ENCODE measurements at places on chromosomes 2 and 18. TPM values are rescaled to one million over a fixed set of nuclear protein-coding genes. Genes with fewer than 3 reads are reported as not detected.

GRCh38 chr18:41145516-41145915 is 809.5 kb upstream of the PIK3C3 start:
- no peak for DNase-seq

The NETO1 gene
- polyA plus RNA-seq: 0.83 TPM

GRCh38 chr2:172489681-172490080 is 62.3 kb downstream of the ITGA6 start:
- DNase-seq: no peak

The RPRM gene
- 4.8 TPM for polyA plus RNA-seq

The ANKRD29 gene
- polyA plus RNA-seq: 0.55 TPM

The KIAA2012 gene
- polyA plus RNA-seq: 0.10 TPM

DNA sequence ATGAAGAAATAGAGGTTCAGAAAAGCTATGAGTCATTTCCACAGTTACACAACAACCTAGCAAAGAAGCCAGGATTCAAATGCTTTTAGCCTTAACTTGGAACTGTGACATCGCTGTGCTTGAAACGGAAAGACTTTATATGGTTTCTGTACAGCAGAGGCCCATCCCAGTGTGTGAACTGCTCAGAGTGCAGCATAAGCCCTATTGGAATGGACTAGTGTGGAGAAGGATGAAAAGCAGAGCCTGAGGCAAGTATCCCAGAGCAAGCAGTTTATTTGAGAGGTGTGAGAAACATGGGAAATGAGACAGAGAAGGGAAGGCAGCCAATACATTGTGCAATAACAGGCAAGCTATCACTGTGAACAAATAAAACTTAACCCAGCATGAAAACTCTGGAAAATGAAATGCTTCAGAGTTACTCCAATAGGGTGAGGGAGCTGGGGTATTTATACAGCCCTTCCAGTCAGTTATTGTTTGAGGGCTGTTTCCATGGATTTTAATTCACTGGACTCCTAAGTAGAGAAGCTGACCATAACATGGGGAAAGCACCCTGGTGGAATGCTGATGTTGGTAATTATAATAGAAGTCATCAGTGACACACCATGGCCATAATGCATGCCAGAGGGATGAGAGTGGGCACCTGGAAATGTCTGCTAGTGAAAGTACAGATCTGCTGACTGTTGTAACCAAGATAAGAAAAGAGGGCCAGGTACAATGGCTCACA is 254.0 kb upstream of the POU3F3 start:
- DNase-seq: no peak

The TNP1 gene
- polyA plus RNA-seq: not detected

DNA sequence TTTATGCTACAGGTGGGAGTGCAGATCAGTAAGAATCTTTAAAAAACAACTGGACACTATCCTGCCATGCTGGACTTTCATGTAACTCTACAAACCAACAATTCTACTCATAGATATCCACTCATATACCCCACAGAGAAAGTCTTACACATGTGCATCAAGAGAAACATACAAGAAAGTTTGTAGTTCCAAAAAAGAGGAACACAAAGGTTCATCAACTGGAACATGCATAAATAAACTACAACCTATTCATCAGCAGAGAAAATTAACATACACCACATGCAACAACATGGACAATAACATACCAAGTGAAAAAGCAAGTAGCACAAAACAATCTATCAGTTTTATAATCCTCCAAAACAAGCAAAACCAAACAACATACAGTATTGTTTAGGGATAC is 17.0 kb downstream of the TCF4 start:
- no peak for DNase-seq

DNA sequence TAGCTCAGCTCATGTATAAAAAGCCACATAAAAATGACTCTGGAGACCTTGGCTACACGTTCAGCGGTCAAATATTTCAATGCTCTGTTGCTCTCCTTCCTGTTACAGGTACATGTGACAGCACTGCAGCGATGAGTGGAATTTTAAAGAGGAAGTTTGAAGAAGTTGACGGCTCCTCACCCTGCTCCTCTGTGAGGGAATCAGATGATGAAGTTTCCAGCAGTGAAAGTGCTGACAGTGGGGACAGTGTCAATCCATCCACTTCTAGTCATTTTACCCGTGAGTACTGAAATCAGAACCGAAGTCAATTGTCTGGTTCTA is 125.4 kb downstream of the CSRNP3 start:
- DNase-seq: no peak

The GALNT14 gene
- 48.7 TPM for polyA plus RNA-seq

The LGALSL gene
- polyA plus RNA-seq: 38.6 TPM

GRCh38 chr2:237861875-237862527 is 2.6 kb downstream of the RAMP1 start:
- DNase-seq: no peak

The CABLES1 gene
- 25.8 TPM for polyA plus RNA-seq

The PDCD1 gene
- polyA plus RNA-seq: 0.15 TPM

DNA sequence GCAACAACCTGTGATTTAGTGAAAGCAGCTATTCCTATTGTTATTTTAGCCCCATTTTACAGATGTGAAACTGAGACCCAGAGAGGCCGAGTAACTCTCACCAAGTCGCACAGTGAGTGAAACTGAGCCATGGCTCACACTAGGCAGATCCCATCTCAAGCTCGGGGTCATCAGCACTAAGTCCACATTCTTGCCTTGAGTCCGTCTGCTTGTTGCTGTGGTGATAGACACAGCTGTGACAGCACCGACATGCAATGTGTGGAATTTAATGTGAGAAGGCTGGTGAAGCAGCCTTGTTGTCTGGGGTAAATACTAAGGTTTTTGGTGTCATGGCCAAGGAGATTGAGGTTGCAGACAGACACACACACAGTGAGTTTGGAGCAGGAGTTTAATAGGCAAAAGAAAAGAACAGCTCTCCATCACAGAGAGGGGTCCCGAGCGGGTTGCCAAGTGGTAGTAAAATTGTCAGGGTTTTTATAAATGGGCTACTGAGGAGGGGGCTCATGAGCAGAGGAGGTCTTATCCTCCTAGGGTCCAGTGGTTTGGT is 40.2 kb upstream of the GMCL1 start:
- DNase-seq: peak; percentile 62

The REG3G gene
- polyA plus RNA-seq: not detected

- no peak for DNase-seq
Observed at GRCh38 chr2:1754046-1754445, 9.7 kb upstream of the PXDN start.

GRCh38 chr2:79935771-79936657 is 368.5 kb downstream of the LRRTM1 start:
- DNase-seq: peak; percentile 43

DNA sequence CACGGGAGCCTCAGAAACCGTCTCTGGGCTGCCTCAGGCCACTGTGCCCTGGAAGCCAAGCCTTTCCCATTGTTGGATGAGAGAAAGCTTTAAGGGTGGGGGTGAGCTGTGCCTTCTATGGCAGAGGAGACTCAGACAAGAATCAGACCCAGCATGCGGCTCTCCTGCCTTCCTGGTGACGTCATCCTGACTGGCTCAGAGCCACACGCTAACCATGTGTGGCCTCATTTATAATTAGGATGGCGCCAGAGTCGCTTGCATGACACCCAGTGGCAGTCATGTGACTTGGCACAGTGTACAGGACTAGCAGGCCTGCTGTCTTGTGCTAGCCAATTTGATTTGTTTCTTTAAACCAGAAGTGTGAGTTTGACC is 99.1 kb downstream of the SH3BP4 start:
- DNase-seq: peak; percentile 82

DNA sequence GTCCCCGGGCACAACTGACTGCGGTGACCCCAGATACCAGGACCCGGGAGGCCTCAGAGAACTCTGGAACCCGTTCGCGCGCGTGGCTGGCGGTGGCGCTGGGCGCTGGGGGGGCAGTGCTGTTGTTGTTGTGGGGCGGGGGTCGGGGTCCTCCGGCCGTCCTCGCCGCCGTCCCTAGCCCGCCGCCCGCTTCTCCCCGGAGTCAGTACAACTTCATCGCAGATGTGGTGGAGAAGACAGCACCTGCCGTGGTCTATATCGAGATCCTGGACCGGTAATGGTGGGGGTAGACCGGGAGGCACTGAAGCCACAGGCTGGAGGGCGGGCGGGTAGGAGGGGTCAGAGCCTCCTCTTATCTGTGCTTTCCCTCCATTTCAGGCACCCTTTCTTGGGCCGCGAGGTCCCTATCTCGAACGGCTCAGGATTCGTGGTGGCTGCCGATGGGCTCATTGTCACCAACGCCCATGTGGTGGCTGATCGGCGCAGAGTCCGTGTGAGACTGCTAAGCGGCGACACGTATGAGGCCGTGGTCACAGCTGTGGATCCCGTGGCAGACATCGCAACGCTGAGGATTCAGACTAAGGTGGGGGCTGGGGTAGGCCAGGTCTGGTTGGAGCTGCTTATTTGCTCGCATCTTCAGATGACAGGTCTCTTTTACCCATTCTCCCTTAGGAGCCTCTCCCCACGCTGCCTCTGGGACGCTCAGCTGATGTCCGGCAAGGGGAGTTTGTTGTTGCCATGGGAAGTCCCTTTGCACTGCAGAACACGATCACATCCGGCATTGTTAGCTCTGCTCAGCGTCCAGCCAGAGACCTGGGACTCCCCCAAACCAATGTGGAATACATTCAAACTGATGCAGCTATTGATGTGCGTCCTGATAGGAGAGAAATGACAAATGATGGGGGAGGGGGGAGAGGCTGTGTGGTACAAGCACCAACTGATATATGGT is 780 bp downstream of the HTRA2 start:
- DNase-seq: no peak

- no peak for DNase-seq
Observed at GRCh38 chr2:181805228-181806038, 86.1 kb upstream of the ITPRID2 start.

The IL1A gene
- not detected for polyA plus RNA-seq

The SNED1 gene
- 6.2 TPM for polyA plus RNA-seq

DNA sequence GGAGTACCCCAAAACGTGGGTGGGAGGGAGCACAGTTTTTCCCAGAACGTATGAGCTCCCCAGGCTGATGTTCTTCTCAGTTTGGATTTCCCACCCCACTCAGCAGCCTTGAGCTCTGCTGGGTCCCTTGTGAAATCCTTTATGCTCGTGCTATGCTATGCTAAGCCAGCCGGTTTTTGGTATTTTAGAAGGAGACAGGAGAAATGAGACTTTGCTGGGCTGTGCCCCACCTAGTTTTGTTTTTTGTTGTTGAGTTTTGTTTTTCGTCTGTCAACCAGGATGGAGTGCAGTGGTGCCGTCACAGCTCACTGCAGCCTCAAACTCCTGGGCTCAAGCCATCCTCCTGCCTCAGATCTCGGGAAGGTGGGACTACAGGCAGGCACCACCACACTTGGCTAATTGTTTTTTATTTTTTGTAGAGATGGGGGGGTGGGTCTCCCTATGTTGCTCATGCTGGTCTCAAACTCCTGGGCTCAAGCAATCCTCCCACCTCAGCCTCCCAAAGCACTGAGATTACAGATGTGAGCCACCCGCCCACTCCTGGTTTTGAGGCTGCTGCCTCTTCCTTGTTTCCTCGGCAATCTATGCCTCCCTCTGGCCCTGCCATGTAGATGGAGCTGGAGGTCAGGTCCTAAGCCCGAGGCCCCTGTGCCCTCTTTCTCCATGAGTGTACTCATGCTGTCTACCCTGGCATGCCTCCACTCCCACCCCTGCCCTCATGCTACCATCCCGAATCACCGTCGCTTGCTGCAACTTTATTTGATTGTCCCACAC is 17.5 kb upstream of the MGAT4A start:
- DNase-seq: no peak

DNA sequence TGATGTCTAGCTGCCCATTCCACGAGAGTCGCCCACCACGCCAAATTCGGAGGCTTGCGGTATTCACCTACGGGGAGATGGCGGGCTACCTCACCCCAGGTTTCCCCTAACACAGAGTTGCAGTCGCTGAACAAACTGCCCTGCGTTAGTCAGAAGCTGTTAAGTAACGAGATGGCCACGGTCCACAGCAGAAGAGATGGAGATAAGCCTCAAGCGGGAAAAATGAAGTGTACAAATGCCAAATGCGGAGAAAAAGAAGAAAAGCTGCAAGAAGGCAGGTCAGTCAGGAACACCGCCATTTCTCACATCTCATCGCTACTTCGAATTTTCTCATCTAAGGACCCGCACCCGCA is 425 bp downstream of the ASB3 start:
- DNase-seq: peak; percentile 33

DNA sequence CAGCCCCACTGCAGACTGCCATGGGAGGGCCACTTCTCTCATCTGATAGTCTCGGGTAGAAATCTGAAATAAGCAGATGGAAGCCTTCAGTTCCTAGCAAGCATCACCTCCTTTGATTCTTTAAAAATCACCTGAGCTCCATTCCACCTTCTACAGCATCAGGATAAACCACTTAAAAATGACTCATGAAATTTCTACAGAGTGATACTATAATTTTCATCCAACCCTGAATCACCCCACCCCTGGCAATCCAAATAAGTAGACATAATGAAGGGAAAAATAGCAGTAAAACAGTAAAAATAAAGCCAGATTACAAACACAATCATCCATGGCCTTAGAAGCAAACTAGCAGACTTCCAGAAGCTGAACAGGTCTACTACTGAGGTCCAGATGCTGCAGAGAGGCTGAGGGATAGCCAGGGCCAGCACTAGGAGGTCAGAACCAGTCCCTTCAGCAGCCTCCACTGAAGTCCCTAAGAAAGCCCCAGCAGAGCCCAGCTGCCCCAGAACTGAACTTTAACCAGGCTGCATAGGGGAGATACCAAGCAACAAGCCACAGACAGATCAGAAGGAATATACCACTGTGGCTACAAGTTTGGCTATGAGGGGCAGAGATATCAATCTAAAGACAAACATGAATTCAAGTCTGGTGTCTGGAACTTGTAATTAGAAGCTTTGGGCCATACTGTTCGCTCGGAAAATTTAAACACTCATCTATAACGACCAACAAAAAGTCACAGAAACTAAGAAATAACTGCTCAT is 54.7 kb upstream of the RNU4ATAC start:
- DNase-seq: no peak

- DNase-seq: no peak
Observed at GRCh38 chr2:223169830-223170605, 118.0 kb downstream of the KCNE4 start.

The NEU4 gene
- polyA plus RNA-seq: 0.92 TPM

GRCh38 chr2:188189356-188189755 is 102.3 kb upstream of the GULP1 start:
- DNase-seq: no peak

The CRYGA gene
- not detected for polyA plus RNA-seq

The RNU2-63P gene
- polyA plus RNA-seq: not detected

DNA sequence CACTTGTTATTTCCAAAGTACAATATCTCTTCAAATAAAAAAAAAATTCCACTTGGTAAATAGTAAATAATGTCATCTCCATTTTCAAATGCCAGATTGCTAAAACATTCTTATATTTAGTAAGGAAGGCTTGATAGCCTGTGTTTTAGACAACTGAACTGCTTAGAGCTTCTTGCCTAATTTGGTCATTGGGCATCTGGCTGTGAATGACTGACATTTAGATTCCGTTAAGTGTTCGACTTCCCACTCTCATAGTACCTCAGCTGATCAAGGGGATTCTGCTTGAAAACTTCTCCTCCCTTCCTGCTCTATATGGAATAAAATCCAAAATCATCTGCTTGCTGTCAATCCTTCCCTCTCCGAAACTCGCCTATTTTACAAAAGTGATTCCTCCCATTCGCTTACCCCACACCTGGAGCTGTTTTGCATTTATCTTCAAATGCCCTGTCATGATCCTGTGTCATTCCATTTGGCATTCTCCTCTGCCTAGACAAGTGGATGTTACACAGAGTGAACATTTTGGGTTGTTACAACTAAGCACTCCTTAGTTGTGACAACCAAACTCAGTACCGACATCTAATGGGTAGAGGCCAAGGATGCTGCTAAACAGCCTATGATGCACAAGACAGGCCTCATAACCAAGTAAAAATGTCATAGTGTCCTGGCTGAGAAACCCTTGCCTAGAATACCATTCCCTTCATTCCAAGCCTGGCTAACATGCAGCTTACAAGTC is 181.0 kb downstream of the CDH2 start:
- no peak for DNase-seq

- DNase-seq: no peak
Observed at GRCh38 chr2:171688129-171688465, 828 bp downstream of the DYNC1I2 start.
